ENCODE measurements at places on chromosomes 11 and 22.

DNA sequence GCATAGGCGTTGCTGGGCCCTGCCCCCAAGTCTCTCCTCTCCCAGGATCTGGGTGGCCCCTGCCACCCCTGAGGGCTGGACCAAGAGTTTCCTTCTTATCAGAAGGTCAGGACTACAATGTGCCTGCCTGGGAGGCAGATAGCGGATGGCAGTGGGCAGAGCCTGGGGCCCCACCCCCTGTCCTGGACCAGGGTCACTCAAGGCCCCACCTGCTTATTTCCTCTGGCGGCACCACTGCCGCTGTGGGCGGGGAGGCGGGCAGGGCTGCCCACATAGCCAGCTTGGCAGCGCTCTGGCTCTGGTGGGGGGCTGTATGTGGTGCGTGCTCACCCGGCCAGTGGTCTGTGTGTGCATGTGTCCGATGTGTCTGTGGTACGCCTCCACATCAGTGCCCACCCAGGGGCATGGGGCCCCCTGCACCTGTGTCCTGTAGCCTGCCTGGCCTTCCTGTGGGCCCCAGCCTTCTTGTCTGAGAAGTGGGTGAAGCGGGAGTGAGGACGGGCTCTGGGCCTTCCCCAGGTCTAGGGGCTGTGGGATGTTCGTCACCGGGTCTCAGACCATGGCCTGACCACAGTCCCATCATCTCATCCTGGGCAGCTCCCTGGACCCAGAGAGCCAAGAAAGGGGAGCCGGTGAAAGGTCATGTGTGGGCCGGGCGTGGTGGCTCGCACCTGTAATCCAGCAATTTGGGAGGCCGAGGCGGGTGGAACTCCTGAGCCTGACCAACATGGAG lies 3.0 kb downstream of the GAS2L1 start:
- DNase-seq: peak; percentile 79
- peak overlapping the region; percentile 98 for H3K27ac ChIP-seq

DNA sequence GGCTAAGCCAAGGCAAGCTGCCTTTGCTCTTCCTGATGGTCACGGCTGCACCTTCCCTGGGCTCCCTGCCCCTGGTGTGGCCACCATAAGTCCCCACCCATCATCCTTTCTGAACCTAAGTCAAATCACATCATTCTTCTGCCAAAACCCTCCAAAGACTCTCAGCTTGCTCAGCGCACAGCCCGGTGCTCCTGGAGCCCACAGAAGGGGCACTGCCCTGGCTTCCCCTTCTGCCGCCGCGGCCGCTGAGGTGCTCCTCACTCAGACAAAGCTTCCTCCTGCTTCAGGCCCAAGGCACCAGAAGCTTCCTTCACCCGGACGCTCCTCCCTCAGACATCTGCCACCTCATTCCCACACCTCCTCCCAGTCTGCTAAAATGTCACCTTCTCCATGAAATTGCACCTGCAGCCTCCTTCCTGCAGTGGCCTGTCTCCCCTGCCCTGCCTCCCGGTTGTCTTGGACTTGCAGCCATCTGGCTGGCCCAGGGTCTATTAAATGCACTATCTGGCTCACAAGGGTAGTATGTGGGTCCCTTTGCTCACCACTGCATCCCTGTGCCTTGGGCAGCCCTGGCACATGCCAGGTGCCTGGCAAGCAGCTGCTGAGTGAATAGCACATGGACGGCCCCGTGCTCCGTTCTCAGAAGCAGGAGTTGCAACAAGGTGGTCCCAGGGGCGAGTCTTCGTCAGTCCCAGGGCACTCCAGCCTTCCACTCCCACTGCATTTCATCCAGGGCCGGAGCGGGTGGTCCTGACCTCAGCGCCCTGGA lies 108.2 kb downstream of the WNT7B start:
- no peak for DNase-seq
- H3K4me3 ChIP-seq: no peak overlapping the region
- no peak overlapping the region for H3K27ac ChIP-seq
- H3K36me3 ChIP-seq: no peaks in the 10 kb centered on the region
- H3K4me1 ChIP-seq: peaks cover 9% of the 10 kb centered on the region

GRCh38 chr11:128455766-128456165 lies 131.6 kb downstream of the ETS1 start:
- no peak for DNase-seq
- no peaks in the 10 kb centered on the region for H3K27me3 ChIP-seq
- peaks cover 38% of the 10 kb centered on the region for H3K4me1 ChIP-seq
- H3K27ac ChIP-seq: peak overlapping the region; percentile 15
- no peak overlapping the region for H3K4me3 ChIP-seq

DNA sequence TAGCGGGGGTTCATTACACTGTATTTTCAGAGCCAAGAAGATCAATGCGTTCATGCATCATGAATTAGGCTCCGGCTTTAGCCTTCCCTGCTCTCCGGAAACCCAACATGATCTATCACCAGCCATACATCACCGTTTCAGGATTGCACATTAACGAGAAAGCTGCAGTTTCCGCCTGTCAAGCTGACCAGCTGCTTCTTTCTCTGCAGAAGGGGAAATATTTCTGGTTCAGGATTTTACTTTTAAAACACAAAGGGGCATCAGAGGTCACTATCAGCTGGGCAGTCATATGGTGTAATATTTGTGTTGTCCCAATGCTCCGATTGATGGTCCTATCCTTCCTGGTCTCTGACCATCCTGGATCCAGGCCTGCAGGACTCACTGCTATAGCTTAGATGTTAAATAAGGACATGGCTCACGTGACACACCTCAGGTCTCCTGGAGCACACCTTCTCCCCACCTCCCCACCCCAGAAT lies 21.4 kb upstream of the CADM1 start:
- H3K36me3 ChIP-seq: no peaks in the 10 kb centered on the region
- DNase-seq: no peak

DNA sequence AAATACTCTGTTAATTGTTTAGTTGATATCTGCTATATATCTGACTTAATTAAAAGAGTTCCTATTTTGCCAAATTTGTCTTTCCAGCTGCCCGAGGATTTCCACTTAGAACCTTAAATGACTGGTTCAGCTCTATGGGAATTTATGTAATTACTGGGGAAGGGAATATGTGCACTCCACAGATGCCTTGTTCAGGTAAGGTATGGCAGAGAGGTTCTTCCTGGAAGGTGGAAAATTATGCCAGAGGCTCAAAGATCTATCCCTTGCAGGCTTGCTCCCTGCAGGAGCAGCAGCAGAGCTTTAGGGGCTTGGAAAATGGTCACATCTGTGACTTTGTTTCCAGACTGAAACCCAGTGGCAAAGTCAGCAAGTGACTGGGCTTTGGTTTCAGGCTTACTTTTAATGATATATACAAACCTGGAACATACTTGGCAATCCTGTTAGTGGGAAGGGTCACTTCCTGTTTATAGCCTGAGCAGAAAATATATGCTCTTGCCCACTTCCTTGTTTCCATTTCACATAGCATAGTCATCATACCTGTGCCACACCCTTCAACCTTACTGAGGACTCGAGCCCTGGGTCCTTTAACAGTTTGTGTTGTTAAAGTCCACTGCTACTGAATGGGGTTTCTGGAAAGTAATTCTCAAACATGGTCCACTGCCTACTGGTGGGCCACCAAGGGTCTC lies 23.7 kb downstream of the WBP2NL start:
- H3K27me3 ChIP-seq: no peaks in the 10 kb centered on the region
- H3K36me3 ChIP-seq: no peaks in the 10 kb centered on the region
- H3K4me1 ChIP-seq: peaks cover 12% of the 10 kb centered on the region
- H3K4me3 ChIP-seq: no peak overlapping the region
- no peak overlapping the region for H3K27ac ChIP-seq

DNA sequence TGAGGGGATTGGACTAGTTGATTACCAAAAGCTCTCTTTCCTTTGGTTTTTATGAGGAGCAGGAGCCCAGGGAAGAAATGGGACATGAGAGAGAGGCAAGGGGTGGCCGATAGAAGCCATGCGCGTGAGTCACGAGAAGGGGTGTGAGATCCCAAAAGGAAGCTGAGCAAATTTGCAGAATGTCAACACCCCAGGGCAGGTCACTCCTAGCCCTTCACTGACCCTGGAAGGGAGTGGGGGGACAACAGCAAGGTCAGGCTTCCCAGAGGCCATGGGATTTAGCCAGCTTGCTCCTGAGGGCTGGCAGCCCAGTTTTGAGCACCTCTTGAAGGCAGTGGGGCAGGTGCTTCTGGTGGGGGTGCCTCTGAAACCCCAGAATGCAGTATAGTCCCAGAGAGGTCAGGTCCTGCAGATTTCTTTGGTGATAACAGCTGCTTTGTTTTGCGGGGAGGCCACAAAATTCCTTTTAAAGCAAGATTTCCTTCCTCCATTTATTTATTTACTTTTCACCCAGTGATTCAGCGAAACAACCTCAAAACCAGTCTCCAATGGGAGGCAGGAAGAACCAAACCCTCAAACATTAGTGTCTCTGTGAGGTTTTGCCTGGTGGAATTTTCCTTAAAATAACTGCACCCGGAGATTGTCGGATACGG lies 40.1 kb upstream of the TIMP3 start:
- peak overlapping the region; percentile 72 for H3K27ac ChIP-seq
- no peaks in the 10 kb centered on the region for H3K36me3 ChIP-seq
- H3K4me3 ChIP-seq: no peak overlapping the region
- H3K4me1 ChIP-seq: peaks cover 14% of the 10 kb centered on the region
- DNase-seq: no peak

GRCh38 chr11:126891556-126892217 lies 108.9 kb downstream of the KIRREL3 start:
- H3K4me1 ChIP-seq: no peaks in the 10 kb centered on the region
- no peaks in the 10 kb centered on the region for H3K36me3 ChIP-seq
- peaks cover 7% of the 10 kb centered on the region for H3K27me3 ChIP-seq
- peak; percentile 9 for DNase-seq
- no peak overlapping the region for H3K4me3 ChIP-seq
- no peak overlapping the region for H3K27ac ChIP-seq

DNA sequence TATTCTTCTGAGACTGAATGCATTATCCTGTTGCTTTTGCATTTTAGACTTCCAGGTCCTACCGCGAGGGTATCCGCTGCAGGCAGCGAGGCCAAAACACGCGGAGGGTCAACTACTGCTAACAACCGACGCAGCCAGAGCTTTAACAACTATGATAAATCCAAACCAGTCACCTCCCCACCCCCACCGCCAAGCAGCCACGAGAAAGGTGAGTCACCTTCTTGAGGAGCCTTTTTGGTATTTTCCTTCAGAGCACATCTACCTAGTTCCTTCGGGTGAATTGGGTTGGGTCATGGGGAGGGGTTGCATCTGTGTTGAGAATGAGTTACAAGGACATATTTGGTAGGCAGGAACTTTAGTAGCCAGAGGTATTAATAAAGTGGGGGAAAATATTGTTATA lies 179.8 kb downstream of the NAV2 start:
- H3K4me1 ChIP-seq: peaks cover 5% of the 10 kb centered on the region
- H3K27me3 ChIP-seq: no peaks in the 10 kb centered on the region
- H3K36me3 ChIP-seq: peaks cover 40% of the 10 kb centered on the region
- no peak for DNase-seq

- H3K36me3 ChIP-seq: peaks cover 22% of the 10 kb centered on the region
- H3K27ac ChIP-seq: no peak overlapping the region
- no peaks in the 10 kb centered on the region for H3K4me1 ChIP-seq
- peaks cover 5% of the 10 kb centered on the region for H3K27me3 ChIP-seq
Observed at GRCh38 chr11:95764267-95764898, 25.2 kb downstream of the FAM76B start.

GRCh38 chr11:15750535-15751308 lies 605.6 kb downstream of the SOX6 start:
- H3K27me3 ChIP-seq: no peaks in the 10 kb centered on the region
- H3K4me1 ChIP-seq: no peaks in the 10 kb centered on the region
- H3K27ac ChIP-seq: no peak overlapping the region
- no peaks in the 10 kb centered on the region for H3K36me3 ChIP-seq

GRCh38 chr11:75388386-75389275 lies 10.7 kb upstream of the RPS3 start:
- no peaks in the 10 kb centered on the region for H3K36me3 ChIP-seq
- peak overlapping the region; percentile 49 for H3K27ac ChIP-seq
- H3K27me3 ChIP-seq: no peaks in the 10 kb centered on the region
- DNase-seq: peak; percentile 71
- H3K4me3 ChIP-seq: no peak overlapping the region
- H3K4me1 ChIP-seq: peaks cover 3% of the 10 kb centered on the region

GRCh38 chr11:48024635-48025071 lies 44.3 kb downstream of the PTPRJ start:
- DNase-seq: no peak
- no peaks in the 10 kb centered on the region for H3K36me3 ChIP-seq
- peak overlapping the region; percentile 67 for H3K27ac ChIP-seq
- H3K4me3 ChIP-seq: no peak overlapping the region

GRCh38 chr22:27671413-27671935 lies 130.1 kb downstream of the MN1 start:
- no peak overlapping the region for H3K4me3 ChIP-seq
- H3K27ac ChIP-seq: peak overlapping the region; percentile 80
- H3K36me3 ChIP-seq: no peaks in the 10 kb centered on the region

DNA sequence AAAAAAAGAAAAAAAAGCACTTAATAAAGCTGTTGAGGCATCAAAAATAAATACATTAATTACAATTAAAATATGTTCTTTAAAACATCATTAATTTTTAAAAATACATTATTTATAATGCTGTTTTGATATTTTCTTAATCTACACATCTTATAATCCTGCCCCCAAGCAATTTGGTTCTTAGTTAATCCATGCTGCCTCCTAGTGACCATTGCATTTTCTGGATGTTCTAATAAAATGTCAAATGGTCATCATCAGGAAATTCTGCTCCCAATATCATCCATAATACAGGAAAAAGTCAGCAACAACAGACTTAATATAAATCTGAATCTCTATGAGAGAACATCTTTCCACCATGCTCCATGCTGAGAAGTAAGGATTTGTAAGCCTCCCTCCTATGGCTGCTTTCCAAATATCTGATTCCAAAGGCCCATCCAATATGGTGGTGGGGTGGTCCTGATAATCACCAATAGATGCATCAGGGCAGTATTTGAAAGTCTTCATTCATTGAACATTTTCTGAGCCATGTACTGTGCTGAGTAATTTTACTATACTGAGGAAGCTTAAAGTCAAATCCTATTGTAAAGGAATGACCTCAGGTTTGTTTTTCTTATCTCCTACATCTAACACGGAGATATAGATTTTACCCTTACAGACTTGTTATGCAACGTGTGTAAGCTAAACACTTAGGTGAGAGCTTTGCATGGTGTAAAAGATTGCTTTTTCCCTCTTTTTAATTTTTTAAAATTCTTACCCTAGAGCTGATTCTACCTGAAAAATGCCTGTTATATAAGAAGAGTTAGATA lies 124.7 kb upstream of the BMAL1 start:
- H3K4me1 ChIP-seq: no peaks in the 10 kb centered on the region
- DNase-seq: no peak
- H3K27ac ChIP-seq: no peak overlapping the region
- H3K36me3 ChIP-seq: no peaks in the 10 kb centered on the region
- H3K4me3 ChIP-seq: no peak overlapping the region

- H3K4me3 ChIP-seq: no peak overlapping the region
- no peak for DNase-seq
- H3K4me1 ChIP-seq: no peaks in the 10 kb centered on the region
- no peaks in the 10 kb centered on the region for H3K27me3 ChIP-seq
- H3K36me3 ChIP-seq: peaks cover 66% of the 10 kb centered on the region
- no peak overlapping the region for H3K27ac ChIP-seq
Observed at GRCh38 chr11:113332023-113332422, 17.6 kb downstream of the TTC12 start.

- no peak overlapping the region for H3K4me3 ChIP-seq
- DNase-seq: no peak
- no peak overlapping the region for H3K27ac ChIP-seq
Observed at GRCh38 chr11:118155776-118156530, 3.3 kb upstream of the SCN4B start.

- H3K4me3 ChIP-seq: no peak overlapping the region
- H3K27me3 ChIP-seq: no peaks in the 10 kb centered on the region
- no peaks in the 10 kb centered on the region for H3K36me3 ChIP-seq
- H3K27ac ChIP-seq: no peak overlapping the region
Observed at GRCh38 chr11:61659413-61660196, 20.6 kb upstream of the DAGLA start.

All from heart right ventricle (tissue), 16 donors.